LNCaP clone FGC (cell line): ENCODE measurements at places on chromosomes 11 and 22.

DNA sequence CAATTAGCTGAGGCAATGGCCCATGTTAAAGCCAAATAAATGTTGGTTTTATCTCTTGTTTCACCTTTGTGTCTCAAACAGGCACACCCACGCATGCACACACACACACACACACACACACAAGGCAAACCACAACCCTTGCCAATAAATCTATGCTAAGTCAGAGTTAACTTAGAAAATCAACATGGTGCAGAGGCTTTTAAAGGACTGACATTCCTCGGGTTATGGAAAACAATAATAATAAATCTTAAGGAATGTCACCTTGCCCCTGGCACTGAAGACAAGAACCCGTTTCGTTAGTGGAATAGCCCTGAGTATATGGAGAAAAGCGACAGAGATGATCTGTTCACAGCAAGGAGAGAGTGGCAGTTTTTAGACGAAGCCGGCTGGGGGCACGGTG is 326.3 kb downstream of the NTM start:
- DNase-seq: no peak

DNA sequence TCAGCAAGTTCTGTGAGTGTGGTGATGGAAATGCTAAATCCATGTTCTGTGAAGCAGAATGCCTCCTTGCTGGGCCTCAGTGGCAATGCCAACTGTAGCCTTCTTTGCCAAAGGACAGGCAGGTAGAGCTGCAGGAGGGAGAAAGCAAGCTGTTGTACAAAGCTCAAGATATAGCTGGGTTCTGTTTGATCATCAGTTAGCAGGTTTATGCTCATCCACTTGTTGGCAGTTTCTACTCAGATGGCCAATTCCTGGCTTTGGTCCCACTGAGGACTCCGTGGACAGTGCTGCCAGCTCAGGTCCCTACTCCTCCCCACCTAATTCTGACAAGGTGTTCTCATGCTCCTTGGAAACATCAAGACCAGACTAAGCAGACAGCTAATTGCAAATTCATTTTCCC is 65.1 kb downstream of the PRSS23 start:
- no peak for DNase-seq

DNA sequence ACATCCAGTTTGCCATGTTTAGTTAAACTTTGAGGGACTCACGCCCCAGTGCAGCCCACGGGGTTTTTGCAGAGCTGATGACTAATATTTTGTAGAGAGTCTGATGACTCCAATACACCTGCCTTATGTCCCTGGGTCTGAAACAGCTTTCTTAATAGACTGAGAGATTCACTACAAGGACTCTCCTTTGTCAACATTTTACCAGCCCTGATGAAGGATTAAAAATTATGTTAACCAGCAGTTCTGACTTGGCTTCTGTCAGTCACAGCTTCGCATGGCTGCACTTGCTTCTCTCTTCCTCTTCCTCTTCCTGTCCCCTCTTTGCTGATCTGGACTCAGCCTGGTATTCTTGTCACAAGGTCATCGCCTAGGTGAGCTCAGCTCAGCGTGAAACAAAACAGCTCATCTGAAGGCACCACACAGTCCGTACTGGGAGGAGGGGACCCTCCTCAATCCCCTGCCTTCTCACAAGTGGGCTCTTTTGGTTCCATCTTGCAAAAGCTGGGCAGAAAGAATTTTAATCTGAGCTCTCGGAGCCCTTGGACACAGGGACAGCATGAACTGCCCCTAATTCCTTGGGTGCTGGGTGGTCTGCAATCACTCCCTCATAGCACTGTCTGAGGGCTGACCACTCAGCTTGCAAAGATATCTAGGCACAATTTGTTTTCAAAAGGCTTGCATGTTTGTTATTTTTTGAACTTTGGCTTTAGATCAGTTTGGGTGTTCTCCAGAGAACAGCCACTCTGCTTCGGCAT is 38.1 kb upstream of the POU2AF1 start:
- DNase-seq: no peak

- DNase-seq: peak; percentile 67
These were observed 72.4 kb upstream of the FGF3 start for GRCh38 chr11:69891421-69892236.

DNA sequence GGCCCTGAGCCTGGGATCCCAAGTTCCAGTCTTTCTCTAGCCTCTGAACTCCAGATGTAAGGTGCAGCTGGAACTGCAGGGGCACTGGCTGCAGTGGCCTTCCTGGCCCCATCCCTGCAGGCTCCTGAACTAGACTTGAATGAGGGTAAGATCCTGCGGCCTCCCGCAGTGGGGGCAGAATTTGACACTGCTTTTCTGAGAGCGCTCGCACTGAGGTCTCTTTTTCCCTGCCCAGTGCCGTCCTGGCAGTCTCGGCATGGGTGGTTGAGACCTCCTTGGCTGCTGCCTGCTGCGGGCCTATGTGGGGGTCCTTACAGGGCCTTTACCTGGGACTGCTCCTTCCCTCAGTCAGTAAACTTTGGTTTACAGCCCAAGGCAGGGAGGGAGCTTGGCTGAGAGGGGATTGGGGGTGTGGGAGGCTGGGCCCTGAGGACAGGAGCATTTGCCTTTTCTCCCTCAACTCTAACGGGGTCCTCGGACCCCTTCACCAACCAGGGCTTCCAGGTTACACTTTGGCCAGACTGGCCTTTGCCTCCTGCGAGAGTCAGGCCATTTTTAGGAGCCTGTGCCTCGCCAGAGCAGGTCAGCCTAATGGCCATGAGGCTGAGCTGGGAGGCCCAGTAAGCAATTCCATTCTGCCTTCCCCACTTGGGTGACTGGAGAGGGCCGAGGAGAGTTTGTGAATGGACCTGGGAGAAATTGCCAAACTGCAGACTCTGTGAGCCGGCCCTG is 35.4 kb downstream of the FAM83F start:
- no peak for DNase-seq

DNA sequence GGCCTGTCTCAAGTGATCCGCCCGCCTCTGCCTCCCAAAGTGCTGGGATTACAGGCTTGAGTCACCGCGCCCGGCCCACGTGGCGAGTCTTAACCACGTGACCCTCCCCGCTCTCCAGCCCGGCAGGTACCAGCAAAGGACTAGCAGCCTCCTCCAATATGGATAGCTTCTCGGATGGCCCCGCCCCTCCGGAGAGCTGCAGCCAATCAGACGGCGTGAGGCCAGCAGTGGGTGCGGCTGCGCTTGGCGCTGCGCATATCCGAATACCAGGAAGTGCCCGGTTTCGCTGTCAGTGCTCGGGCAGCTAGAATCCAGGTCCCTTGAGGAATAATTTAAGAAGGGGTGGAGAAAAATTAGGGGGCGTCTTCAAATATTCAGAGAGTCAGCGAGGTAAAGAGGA is 14.7 kb upstream of the PISD start:
- no peak for DNase-seq
